ENCODE measurements at places on chromosomes 12 and 14. TPM values are rescaled to one million over a fixed set of nuclear protein-coding genes. Genes with fewer than 3 reads are reported as not detected.

DNA sequence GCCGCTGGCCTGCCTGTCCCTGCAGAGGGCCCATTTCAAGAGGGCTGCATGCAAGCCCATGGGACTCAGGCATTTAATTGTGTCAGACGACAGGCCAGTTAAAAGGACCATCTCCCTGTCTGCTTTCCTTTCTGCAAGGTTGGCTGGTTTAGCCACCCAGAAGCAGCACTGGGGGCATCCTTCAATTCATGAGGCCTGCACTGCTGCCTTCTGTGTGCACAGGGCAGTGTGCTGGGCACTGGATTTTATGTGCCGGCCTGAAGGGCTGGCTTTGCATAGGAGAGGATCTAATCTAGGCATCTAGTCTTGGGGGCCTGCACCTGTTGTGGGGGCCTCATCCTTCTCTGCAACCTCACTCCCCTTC, 114.1 kb upstream of the FKBP4 start:
- no peak for DNase-seq

DNA sequence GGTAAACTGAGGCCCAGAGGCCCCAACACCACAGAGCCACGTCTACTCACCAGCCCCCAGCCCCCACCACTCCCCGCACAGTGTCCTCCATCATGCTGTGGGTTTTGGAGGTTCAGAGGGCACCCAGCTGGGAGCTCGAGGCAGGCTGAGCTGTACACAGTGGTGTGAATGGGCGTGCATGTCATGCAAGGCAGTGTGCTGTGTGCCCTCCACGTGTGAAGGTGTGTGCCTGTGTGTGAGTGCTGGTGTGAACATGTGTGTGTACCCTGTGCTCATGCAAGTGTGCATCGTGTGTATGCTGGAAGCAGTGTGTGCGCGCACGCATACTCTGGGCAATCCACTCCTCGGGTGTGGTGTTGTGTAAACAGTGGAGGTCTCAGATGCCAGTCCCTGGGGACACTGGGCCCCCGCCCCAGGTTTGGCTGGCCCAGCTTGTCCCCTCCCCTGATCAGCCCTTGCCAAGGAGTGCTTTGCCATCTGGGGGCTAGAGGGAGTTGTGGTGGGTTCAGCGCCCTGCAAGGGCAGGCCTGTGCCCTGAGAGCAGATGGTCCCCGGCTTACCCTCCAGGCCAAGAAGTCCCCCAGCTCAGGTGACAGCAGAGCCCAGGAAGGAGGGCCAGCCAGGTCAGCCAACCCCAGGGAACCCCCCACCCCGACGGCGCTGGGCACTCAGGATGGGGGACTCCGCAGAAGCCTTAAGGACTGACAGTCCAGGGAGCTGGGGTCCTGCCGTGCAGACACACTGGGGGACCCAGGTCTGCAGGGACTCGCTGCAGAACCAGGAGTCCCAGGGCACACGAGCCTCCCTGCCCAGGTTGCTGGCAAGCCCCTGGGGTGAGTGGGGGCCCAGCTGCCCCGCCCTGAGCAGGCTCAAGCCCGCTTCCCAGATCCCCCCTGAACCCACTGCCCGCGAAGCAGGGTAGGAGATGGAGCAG, 23.8 kb upstream of the GPR132 start:
- no peak for DNase-seq

SDSL gene
- total RNA-seq = 6.2 TPM

DNA sequence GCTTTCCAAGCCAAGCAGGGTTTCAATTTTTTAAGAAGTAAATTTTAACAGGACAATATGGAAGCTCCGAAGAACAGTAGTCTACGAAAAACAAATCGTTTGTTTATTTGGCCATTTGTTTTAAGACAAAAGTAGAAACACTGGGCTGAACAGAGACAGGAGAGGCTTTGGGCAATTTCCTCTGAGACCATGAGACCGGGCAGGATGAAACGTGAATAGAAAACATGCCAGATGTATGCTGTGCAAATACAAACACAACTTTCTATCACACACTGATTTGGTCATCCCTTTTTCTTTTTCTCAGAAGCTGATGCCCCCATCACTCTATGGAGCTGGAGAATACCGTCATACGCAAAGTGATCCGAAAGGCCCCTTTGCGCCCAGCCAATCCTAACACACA, 1111.1 kb downstream of the BCL11B start:
- DNase-seq = no peak

DNA sequence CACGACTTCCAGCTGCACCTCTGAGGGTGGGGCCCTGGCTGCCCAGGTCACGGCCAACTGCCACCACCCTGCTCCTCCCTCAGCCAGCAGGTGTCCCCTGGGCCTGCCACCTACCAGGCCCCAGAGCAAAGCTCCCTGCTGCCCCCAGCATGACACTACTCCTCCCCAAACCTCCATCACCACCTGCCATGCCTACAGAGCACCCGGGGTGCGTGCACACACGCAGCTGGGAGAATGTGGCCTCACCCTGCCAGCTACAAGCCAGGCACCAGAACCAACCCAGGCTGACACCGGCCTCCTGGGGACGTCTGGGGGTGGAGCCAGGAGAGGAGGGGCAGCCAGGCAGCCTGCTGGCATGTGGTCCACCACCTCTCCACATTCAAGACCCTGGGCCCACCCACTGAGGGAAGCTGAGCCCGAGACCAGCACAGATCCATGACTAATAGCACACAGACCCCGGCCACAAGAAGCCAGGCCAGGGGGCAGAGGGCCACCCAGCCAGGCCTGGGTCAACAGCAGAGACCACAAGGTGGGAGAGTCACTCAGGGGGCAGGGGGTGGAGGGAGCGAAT, 3.4 kb downstream of the JAG2 start:
- no peak for DNase-seq

DNA sequence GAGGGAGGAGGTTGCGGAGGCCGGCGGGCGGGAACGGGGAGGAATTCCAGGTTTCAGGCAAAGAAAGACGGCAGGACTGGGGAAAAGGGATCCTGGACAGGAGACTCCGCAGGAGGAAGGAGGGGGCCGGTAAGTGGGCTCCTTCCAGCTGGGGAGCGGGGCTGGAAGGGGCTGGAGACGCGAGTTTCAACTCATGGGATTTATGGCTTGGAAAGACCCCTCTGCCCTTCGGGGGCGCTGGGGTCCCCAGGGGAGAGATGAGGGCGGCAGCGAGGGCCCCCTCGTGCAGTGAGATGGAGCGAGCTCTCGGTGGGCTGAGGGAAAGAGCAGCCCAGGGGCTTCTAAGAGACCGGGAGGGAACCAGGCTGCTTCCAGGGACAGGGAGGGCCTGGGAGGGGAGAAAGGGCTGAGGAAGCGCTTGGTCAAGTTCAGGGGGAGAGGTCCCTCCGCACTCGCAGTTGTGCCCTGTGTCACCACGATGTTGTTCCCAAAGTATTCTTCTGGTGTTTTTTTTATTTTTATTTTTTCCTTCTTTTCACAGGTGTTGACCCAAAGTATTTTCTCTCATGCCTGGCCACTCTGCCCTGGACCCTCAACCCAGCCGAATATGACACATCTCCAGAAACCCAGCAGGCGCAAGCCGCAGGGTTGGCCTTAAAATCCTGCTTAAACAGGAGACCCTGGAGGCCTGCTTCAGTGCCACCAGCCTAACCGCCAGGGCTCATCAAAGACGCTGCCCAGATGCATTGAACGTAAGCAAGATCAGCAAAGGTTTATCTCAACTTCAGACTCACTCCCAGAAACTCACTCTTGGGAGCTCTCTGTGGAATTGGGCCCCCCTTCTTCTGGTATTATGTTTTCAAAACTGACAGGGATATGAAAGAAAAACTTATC, 16.1 kb downstream of the TNFAIP2 start:
- no peak for DNase-seq

NRIP2 gene
- 0.13 TPM for total RNA-seq

DNA sequence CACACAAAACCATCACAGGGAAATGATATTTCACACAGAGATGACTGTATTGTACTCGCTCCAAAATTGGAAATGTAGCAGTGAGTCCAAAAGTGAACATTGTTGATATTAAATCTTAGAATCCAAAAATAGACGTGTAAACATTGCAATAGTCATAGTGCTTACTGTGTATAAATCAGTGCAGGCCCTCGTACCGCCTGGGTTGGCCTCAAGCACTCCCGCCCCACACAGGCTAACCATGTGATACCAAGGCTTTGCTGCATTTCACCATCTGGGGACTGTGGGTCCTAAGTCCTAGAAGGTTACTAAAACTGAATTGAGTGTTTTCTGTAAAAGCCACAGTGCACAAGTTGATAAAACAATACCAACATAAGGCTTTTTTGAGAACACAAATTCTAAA, 107.3 kb downstream of the PPP2R5E start:
- DNase-seq = no peak

DNA sequence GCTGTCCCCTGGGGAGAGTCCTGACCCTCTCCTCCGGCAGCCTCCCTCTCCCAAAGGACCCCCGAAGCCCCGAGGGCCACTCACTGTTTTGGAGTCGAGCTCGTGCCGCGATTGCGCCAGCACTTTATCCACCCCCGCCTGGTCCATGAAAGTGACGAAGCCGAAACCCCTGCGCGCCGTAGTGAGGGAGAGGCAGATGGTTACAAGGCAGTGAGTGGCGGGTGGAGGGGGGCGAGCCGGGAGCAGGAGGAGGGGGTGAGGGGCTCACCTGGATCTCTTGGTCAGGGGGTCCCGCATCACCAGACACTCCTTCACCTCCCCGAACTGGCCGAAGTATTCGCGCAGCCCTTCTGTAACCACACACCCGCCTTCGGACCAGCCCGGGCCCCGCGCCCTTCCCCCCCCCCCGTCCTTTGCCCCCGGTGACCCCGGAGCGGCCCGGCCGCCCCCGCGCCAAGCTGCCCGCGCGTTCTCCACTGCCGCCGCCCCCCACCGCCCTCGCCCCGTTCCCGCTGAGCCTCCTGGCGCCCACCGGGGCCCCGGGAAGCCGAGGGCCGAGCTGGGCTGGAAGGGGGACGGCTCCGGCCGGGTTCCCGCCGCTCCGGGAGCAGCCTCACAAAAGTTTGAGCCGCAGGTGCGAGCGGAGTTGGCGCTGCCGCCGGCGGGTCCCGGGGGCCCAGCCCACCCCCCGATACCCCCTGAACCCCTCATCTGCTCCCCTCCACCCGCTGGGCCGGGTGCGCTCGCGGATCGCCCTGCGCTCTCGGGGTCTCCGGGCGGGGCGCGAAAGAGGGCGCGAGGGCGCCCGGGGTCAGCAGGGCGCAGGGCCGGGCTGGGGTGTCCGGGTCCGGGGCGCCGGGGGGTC, 808 bp downstream of the MSI1 start:
- no peak for DNase-seq

DNA sequence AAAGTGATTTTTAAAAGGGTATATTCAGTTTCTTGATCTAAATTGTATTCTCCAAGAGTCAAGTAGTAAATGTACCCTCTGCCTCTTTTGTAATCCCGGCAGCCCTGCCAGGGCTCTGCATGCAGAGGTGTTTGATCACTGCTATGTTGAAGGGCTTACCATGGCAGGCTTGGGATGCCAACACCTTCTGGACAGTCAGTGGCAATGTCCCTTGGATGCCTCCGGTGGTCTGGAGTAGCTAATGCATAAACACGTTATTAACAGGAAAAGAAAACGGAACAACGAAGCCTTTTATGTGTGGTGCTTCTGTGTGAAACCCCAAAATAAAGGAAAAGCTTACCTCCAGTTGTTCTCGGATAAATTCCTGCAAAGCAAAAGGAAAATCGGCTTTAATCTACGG, 19.9 kb downstream of the EIF2B2 start:
- no peak for DNase-seq

DNA sequence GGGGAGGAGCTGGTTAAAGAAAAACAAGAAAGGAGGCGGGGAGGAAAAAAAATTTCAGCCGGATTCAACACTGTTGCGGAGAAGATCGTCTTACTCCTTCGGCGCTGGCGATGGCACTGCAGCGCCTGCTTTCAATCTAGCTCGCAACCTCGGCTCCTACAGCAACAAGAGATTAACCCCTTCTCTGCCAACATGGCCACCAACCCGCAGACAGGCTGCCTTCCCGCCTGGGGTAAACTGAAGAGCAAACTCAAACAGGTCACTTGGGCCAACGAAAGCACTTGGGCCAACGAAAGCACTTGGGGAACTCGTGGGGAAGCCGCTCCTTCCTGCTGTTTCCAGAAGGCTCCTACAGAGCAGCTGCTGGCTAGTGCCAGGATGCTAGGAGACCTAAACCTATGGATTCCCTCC, 73.7 kb downstream of the CIT start:
- no peak for DNase-seq

GRCh38 chr14:59739794-59740193, 130.8 kb downstream of the RTN1 start:
- DNase-seq = no peak

SLC5A8 gene
- total RNA-seq = not detected

OTOGL gene
- 0.21 TPM for total RNA-seq

GRCh38 chr12:50053583-50053982, 3.8 kb upstream of the ASIC1 start:
- DNase-seq = no peak

- DNase-seq = no peak
Observed at GRCh38 chr12:3380200-3381043, 110.6 kb upstream of the PRMT8 start.

- no peak for DNase-seq
Observed at GRCh38 chr12:43060742-43061141, 471.2 kb upstream of the PRICKLE1 start.
